ENCODE measurements at places on chromosomes 6 and 20.

GRCh38 chr6:39517756-39518155 is 195.3 kb upstream of the KCNK16 start:
- DNase-seq: no peak

GRCh38 chr6:97128507-97128906 is 154.5 kb downstream of the MMS22L start:
- DNase-seq: no peak

- DNase-seq: no peak
Measured at GRCh38 chr20:20024942-20025341, 7.8 kb downstream of the NAA20 start.

- no peak for DNase-seq
Measured at GRCh38 chr6:122068291-122068769, 331.1 kb upstream of the HSF2 start.

DNA sequence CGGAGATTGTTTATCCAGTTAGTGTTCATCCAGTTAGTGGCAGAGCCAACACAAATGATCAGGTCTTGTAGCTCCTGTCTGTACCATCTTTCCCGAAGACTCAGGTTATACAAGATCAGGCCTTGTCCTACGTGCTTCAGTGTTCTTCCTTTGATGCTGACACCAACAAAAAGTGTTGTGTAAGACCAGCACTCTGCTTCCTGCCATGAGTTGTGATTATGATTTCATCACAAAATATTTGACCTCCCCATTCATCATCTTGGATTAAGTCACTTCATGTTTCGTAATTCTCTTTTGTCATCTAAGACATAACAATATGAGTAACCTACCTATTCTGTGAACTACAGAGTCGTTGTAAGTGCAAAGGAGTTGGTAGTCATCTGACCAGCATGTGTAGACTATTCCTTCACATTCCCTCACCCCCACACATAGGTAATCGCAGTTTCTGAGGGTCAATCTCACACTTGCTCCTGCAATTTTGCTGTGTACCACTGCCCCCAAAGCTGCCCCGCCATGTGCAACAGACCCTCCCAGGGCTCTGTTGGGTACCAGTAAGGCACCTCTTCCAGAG is 135.6 kb upstream of the SLC22A23 start:
- DNase-seq: no peak
